ENCODE measurements at places on chromosomes 12 and 14.

GRCh38 chr14:50357753-50358395 is 38.8 kb downstream of the CDKL1 start:
- no peak for DNase-seq

DNA sequence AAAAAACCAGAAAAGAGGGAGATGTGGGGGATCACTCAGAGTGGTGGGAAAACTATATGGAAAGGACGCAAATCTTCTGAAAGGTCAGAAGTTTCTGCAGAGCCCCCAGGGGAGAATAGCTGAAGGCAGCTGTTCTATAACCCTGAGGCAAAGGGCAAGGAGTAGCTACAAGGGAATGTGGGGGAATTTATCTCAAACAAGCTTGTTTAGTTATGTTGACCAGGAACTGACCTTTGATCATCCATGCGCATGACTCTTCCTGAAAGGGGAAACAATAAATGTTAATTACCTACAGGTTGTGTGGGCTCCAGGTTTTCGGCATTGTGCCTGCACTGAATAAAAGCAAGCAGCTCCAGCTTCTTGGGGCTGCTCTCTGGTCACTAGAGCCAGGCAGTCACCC is 968.5 kb downstream of the AACS start:
- DNase-seq, result no peak

DNA sequence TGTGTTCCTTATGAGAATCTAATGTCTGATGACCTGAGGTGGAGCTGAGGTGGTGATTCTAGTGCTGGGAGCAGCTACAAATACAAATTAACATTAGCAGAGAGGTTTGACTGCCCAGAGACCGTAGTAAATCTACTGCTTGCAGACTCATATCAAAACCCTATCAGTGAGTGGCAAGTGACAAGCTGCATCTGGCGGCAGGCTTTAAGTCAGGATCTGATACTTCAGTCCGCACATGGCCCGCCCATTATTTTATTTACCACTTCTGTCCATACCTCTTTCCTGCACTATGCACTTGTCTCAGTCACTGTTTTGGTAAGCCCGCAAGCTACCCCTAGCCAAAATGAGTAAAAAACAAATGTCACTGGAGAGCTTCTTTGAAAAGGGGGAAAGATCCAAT is 11.4 kb downstream of the CEP128 start:
- no peak for DNase-seq

DNA sequence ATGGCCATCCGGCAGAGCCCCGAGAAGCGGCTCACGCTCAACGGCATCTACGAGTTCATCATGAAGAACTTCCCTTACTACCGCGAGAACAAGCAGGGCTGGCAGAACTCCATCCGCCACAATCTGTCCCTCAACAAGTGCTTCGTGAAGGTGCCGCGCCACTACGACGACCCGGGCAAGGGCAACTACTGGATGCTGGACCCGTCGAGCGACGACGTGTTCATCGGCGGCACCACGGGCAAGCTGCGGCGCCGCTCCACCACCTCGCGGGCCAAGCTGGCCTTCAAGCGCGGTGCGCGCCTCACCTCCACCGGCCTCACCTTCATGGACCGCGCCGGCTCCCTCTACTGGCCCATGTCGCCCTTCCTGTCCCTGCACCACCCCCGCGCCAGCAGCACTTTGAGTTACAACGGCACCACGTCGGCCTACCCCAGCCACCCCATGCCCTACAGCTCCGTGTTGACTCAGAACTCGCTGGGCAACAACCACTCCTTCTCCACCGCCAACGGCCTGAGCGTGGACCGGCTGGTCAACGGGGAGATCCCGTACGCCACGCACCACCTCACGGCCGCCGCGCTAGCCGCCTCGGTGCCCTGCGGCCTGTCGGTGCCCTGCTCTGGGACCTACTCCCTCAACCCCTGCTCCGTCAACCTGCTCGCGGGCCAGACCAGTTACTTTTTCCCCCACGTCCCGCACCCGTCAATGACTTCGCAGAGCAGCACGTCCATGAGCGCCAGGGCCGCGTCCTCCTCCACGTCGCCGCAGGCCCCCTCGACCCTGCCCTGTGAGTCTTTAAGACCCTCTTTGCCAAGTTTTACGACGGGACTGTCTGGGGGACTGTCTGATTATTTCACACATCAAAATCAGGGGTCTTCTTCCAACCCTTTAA is 1.5 kb downstream of the FOXG1 start:
- DNase-seq, result no peak

- no peak for DNase-seq
These were observed 70.6 kb downstream of the C14orf132 start for GRCh38 chr14:96109596-96110355.

- no peak for DNase-seq
These were observed 16.7 kb downstream of the COPZ1 start for GRCh38 chr12:54341378-54342300.

DNA sequence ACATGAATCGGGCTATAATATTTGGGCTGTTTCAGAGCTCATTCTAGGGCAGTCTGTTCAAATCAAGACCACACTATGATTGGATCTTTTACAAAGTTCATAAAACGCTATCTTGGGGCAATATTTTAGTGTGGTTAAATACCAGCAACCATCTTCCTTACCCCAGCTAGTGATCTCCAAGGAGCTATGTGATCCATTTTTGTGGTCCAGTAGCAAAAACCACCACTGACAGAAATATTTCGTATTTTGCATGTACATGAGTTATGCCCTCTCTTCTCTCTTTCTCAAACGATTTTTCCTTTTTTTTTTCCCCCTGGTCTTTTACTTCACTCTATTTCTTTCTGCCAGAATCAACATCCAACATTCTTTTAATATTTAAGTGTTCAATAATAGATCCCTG is 280.6 kb upstream of the KITLG start:
- no peak for DNase-seq

GRCh38 chr14:36021591-36022320 is 154.8 kb downstream of the PTCSC3 start:
- DNase-seq, result no peak

- no peak for DNase-seq
These were observed 44.8 kb upstream of the TMPO start for GRCh38 chr12:98470469-98471082.

DNA sequence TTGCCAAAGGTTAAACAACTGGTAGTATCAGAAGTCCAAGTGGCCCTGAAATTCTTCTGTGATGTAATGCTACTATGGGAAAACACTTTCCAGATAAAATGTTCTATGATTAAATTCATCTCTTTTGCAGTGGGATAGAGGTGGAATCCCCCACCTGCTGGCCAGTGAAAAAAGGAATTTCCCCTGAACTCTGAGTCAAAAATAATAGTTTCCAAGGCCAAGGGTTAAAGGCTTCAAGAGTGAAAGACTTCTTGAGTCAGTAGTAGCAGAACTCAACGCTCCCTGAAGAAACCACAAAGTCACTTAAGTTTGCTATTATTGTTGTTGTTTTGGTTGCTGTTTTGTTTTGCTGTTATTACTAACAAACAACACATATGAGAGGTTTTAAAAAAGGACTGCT is 330.8 kb downstream of the SOX5 start:
- no peak for DNase-seq

DNA sequence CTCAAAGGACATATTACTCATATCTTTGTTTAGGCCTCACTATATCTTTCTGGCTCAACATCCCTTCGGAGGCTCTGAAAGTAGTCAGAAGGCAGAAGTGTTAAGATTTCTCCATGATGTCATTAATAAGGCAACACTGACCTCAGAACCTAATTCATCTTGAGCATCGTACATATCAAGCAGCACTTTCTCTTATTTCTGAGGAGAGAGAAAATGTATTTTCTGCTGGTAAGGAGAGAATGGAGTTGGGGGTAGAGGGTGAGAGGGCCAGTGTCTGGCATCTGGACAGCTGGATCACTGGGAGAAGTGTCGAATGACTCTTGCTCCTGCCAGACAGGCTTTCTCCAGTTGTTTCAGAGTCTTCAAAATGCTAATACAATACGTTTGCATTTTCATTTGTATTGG is 213.2 kb upstream of the PRICKLE1 start:
- no peak for DNase-seq

Measured in GOT3 (cell line).